NK-92 treated with Interleukin-12 subunit alpha and Interleukin-12 subunit beta, amount 100 ng/mL, for 24 hours (cell line): ENCODE measurements at places on chromosomes 11 and 22.

DNA sequence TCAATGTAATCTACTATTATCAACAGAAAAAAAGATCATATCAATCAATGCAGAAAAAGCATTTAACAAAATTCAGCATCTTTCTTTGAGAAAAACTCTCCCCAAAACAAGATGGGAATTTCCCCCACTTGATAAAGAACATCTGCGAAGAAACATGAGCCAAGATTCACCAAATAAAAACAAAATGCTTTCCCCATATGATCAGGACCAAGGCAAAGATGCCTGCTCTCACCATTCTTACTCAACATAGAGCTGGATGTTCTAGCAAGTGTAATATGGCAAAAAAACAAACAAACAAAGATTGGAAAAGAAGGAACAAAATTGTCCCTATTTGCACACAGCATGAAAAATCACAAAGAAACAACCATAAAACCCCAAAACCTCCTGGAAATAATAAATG is 23.4 kb downstream of the SHANK2 start:
- no peak for DNase-seq

DNA sequence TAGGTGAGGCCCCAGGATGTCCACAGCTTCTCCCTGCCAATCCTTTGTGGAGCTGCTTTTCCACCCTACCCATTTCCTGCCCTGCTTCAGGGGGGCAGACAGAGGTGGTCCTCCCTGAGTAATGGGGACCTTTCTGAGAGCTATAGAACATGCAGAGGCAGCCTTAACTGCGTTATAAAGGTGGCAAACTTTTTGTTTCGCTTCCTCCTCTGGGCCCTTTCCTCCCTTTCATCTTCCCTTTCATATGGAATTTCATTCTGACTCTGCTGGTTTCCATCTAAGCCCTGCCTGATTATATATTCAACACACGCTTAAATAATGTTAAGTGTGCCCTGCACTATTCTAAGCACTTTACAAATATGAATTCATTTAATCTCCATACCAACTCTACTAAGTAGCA is 169.3 kb upstream of the E2F8 start:
- DNase-seq = no peak

GRCh38 chr22:45526768-45527360 is 24.2 kb downstream of the FBLN1 start:
- DNase-seq = no peak

DNA sequence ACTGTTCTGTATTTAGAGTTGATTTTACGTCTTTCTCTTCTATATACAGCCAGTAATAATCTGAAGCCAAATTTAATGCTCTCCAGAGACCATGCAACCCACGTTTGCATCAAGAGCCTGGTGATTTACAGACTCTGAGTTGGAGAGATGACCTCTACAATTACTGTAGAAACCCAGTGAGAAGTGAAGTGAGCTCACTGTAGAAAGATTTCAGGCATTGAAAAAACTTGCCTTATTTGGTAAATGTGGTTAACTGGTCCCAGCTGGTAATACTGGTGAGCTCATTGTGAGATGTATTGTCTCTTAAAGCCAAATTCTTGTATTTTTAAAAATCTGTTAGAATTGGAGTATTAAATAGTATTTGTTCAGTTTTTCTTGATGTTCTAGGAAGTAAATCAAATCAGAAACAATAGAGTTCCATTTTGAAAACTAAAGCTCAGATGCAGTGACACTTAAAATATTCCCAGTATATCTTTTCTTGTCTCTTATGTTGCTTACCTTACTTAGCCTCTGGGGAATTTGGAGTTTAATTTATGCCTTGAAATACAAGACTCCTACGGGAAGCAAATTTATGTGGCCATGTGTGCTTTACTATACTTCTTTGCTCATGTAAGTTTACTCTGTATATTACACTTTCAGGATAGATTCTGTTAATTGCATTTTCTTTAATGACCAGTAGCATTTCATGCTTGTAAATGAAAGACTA is 189.9 kb downstream of the ARHGAP42 start:
- DNase-seq = no peak

DNA sequence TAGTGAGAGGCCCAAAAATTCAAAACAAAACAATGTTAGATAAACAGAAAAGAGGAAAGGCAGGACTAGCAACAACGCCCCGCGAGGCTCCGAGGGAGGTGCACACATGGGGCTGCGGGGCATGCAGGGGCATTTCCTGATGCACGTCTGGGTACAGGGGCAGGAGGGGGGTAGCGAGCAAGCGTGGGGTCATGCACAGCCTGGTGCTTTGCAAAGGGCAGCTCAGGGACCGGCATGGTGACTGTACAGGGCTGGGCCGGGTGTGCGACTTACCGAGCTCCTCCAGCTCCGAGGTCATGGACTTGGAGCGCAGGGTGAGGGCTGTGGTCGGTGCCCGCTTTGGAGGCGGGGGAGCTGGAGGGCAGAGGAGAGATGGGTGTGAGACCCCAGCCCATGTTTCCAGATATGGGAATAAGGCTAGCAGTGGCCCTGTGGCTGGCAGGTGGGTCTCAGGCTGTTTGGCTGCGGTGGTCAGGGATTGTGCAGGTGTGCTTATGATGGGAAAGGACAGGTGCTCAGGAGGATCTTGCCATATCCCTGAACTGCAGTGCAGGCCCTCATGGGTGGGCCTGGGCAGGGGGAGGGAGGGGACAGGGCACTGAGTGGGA is 103.7 kb downstream of the CTTN start:
- DNase-seq = no peak

GRCh38 chr11:117725048-117725734 is 71.8 kb downstream of the DSCAML1 start:
- no peak for DNase-seq

DNA sequence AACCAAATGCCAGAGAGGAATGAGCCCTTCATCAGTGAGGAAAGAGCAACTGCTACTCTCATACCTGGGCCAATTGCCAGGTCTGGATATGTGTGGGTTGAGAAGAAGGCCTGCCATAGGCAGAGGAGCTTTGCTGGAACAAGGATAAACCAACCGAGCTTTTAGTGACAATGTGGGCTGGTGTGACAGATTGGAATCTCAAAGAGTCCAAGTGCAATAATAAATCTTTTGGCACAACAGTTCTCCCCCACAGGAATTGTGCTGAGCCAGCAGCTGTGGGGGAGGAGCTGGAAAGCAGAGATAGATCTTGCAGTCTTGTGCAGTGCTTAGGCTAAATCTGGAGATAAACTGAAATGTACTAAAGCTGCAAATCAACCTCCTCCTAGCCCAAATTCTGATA is 79.4 kb upstream of the ISX start:
- no peak for DNase-seq

GRCh38 chr22:33909911-33910310 is 10.4 kb downstream of the LARGE1 start:
- DNase-seq = no peak

GRCh38 chr22:38355275-38355674 is 38.0 kb upstream of the CSNK1E start:
- DNase-seq = no peak

GRCh38 chr22:29641042-29641699 is 37.7 kb downstream of the NF2 start:
- no peak for DNase-seq

DNA sequence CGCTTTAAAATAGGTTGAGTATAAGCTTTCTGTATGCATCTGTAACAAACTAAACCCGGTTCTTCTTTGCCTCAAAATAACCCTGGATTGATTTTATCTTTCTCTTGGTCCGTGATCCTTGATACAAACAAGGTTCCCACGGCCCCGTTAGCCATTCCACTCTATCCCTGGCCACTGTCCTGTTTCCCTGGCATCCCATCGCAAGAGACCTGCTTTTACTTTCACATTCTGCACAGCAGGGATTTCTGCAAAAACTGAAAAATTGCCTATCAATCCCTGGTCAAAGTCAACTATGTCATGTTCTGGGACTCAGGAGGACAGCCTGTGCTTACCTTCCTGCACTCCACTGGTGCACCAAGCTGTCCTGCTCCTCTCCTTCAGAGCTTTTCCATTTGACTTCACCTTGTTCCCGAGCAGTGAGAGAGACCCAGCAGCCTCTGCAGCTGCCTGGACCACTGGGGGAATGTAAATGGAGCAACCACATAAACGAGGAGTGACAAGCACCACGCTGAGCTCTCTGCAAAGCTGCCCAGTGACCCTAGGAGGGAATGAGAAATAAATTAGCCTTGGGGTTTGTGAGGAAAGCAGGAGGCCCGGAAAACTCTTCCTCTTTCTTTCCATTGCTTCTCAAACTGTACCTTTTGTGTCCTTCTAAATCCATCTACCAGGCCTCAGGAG is 175.9 kb downstream of the NTM start:
- DNase-seq = no peak

- no peak for DNase-seq
Measured at GRCh38 chr11:114026355-114026754, 33.2 kb upstream of the ZBTB16 start.

- DNase-seq = no peak
Measured at GRCh38 chr11:86034710-86035109, 34.2 kb downstream of the PICALM start.

DNA sequence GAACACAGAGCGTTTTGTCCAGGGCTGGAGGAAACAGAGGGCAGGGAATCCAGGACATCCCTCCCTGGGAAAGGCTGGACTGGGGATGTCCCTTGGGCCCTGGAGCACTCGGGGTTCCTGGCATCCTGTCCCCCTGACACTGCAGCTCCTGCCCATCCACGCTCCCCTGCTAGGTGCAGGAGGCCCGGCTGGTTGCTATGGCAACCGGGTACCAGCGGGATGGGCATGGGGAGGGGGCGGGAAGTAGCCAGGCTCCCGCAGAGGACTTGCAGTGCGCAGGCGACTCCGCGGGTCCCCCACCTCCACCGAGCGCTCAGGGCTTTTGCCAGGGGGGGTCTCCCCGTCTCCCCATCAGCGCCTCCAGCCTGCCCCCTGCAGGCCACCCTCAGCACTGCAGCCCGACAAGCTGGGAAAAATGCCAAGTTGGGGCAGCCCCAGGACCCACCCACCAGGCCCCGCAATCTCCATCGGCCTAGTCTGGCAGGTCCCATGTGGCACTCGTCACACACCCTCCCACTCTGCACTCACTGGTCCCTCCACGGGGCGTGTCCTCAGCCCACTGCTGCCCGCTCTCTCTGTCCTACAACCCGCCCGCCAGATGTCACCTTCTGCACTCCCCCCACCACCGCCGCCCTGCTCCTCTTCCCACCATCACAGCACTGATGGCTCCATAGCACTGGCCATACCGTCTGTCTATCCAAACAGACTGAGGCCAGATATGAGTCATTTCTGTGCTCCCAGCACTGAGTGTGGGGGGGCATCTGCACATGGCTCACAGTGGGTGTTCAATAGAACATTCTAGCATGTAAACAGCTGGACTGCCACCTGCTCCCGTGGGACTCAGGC is 31.5 kb downstream of the KIAA0930 start:
- no peak for DNase-seq

GRCh38 chr11:40062616-40063015 is 1396.8 kb downstream of the LRRC4C start:
- DNase-seq = no peak

- no peak for DNase-seq
Measured at GRCh38 chr11:35907648-35908431, 36.0 kb upstream of the LDLRAD3 start.

- DNase-seq = no peak
Measured at GRCh38 chr22:34842630-34843029, 223.3 kb upstream of the ISX start.

GRCh38 chr11:10295064-10295901 is 1.3 kb upstream of the SBF2 start:
- no peak for DNase-seq

GRCh38 chr11:83409476-83409875 is 123.3 kb upstream of the CCDC90B start:
- no peak for DNase-seq

DNA sequence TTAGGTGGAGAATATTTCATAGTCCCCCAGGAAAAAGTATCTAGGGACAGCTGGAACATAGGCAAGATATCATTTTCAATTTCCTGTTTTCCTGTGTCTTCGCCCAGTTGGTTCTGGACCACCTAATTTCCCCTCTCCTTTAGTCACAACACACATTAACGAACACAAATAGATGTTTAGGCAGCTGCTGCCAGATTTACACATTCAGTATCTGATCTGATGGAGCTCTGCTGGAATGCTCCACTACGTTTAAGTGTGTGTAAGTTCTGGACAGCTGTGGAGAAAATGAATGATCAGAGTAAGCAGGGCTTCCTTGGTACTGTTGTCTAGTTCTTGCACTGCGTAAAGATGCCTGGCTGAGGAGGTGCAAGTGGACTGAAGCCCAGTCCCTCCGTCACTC is 36.1 kb upstream of the CLPB start:
- DNase-seq = no peak

DNA sequence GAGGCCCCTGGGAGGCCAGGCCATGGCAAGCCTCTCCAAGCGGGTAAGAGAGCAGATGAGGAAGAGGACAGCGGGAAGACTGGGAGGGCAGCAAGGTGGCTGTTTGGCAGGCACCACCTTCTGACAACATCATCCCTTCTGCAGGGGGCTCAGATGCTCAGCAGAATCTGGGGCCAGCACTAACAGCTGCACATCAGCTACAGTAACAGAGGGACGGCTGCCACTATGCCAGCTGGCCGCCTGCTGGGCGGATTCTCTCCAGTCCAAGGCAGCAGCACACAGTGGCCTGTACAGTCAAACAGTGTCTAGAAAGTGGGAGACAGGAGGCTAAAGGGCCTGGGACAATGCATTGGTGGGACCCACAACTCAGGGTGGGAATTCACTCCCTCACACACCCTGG is 10.7 kb upstream of the TXN2 start:
- no peak for DNase-seq

- no peak for DNase-seq
Measured at GRCh38 chr11:73308003-73308960, at the start of gene ARHGEF17. ARHGEF17 (plus strand) TSS chr11:73308276; CDS start chr11:73308639, 363 bp downstream.

- no peak for DNase-seq
Measured at GRCh38 chr11:58639669-58640068, 17.2 kb downstream of the CNTF start.
